ENCODE measurements at places on chromosomes 12 and 14.

DNA sequence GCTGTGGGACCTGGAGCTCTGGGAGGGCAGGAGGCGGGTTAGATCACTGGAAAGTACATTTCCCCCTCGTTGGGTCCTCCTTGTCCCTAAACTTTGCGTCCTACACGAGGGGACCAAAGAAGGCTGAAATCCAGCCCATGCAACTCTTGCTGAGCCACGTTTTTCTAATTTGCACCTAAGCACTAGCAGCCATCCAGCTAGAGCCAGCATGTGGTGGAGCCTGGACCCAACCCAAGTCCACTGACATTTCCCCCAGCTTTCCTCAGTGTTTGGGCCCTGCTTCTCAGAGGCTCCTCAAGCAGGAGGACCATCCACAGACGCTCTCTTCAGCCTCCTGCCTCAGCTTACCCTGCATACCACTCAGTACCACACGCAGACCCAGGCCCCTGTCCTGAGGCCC is 49.7 kb downstream of the TSPAN11 start:
- DNase-seq = no peak

DNA sequence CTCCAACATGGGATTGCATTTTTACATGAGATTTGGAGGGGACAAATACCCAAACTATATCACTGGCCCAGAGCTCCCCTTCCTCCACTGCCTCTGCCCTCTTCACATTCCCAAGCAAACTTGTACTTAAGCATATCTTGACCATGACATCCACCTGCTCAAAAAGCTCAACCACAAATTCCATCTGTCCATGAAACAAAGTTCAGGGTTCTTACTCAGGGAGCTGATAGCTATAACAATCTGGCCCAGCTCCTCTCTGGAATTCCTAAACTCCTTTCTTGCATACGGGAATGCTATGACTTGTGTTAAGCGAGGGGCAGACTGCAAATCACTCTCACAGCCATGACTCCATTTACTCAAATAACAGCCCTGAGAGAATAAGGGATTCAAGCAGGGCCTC is 152.1 kb downstream of the GALC start:
- DNase-seq = no peak

DNA sequence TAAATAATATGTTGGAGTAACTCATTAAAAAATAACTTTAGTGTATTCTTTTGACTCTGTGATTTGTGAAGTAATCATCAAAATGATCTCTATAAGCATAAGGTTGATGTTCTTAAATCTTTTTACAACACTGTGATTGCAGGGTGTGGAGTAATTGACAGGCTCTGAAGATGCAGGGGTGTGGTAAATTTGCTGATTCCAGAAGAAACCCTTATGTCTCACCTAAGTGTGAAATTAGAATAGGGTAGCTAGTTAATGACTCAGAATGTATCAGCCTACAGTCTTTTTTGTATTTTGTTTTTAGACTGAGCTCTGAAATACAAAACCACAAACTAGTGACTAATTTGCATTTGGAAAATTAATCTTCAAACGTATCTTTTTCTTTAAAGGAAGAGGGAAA is 5.9 kb downstream of the PRPF39 start:
- DNase-seq = no peak

GRCh38 chr14:67191768-67192290 is 2.6 kb downstream of the GARIN2 start:
- no peak for DNase-seq

DNA sequence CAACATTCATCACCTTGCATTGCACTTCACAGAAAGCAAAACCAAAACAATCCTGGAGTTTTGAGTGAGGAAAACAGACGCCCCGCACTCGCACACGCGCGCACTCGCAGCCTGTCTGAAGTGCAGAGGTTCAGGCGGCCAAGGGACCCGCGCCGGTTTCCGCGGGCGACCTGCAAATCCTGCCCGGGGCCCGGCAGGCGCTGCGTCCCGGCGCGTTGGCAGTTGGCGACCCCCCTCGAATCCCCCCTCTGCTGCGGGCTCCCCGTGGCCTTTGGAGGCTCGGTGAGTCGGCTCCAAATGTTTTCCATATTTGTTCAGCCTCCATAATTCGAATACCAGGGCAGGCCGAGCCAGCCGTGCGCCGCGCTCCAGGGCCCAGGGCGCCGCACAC is at the start of gene SSPN:
SSPN (plus strand) TSS at position 324 of the 391 bp plus-strand sequence. CDS start 100 bp downstream, outside the sequence.
- peak; percentile 2 for DNase-seq

All from NCI-H345 (cell line).